ENCODE measurements at places on chromosomes 4 and X.

DNA sequence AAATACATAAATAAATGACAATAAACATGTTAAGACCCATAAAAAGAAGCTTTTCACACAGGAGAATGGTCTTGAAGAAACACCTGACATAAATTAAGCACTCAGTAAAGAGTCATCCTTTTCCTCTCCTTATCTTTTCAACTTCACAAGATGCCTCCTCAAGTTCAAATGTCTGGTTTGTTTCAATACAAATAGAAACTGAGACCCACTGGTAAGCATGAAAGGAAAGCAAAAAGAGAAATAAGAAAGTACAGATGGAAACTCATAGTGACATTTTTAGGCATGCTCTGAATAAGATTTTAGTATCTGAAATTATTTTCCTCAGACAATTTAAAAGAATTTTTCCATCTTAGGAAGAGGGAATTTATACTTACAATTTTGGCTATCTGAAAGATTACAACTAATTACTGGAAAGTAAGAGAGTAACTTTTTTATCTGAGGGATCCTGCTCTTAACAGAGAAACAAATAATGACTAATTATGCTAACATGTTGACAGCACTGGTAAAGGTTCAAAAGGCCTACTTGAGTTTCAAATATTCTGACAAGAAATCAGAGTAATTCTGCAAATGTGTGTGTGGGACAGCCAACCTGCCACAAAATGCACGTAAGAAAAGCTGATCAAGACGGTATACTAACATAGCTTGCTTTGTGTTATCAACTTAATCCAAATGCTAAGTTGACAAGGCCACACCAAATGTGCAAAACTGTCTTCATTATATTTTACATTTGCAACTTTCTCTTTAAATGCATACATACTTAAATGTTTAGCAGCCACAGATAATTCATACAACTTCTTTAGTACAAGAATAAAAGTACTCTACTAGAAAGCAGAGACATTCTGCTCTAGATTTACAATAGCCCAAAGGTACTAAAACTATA, 113.0 kb downstream of the IQCM start:
- no peak for DNase-seq

DNA sequence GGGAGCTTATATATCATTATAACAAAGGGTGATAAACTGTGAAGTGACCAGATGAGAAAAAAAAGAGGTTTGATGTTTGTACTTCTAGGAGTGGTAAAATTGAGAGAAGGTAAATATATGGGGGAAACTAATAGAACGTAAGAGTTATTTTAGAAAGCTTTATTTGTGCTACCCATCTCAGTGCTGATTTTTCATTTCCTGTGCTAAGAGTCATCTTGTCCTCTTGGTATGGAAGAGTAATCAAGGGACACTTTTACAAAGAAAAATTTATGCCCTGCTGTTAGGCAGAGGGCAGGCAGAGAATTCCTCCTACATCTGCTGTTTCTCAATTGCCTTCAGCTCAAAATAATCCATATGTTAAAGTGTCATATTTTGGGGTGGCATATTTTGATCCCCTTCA, 49.6 kb upstream of the BMP2K start:
- no peak for DNase-seq

GRCh38 chrX:113929004-113929403, 654.9 kb upstream of the HTR2C start:
- DNase-seq, result no peak

GRCh38 chr4:110130576-110131358, 67.6 kb downstream of the ELOVL6 start:
- no peak for DNase-seq

DNA sequence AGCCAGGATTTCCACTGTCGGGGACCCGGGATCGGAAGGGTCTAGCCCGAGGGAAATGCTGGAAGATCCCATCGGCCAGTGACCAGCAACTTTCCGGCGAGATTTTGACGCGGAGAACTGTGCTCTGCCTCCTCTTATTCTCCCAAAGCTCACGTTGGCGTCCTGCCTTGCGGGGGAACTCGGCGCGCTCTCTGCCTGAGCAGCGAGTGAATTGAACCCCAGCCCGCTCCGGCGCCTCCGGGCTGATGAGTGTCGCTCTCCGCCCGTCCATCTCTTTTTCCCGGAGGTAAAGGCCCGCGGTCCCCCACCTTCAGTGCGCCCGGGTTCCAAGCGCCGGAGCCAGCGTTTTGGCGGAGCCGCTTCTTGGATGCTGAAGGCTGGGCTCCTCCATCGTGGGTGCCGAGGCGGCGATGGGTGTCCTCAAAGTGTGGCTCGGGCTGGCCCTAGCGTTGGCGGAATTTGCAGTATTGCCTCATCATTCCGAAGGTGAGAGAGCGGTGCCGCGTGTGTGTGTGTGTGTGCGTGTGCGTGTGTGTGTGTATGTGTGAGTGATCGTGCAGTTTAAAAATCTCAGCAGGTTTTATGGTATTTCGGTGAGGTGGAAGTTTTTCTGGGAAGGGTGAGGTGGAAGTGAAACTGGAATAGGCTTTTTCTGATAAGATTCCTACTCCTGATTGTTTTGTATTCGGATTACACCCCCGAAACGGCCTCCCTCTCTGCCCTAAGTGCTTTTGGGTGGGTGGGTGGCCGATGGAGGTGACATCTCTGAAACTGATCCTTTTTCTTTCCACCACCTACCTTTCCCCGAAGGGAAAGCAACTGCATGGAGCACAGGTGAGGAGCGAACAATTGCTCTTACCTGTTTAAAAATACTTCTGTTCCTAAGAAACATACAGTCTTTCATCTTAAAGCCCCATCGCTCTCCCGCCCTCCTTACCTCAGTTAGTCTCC, 752 bp downstream of the FRAS1 start:
- peak; percentile 9 for DNase-seq

GRCh38 chr4:162791226-162791625, 375.5 kb downstream of the NAF1 start:
- no peak for DNase-seq

GRCh38 chr4:72629540-72629939, 60.5 kb upstream of the ADAMTS3 start:
- no peak for DNase-seq

GRCh38 chr4:101169044-101170014, 178.0 kb downstream of the PPP3CA start:
- DNase-seq, result peak; percentile 66

DNA sequence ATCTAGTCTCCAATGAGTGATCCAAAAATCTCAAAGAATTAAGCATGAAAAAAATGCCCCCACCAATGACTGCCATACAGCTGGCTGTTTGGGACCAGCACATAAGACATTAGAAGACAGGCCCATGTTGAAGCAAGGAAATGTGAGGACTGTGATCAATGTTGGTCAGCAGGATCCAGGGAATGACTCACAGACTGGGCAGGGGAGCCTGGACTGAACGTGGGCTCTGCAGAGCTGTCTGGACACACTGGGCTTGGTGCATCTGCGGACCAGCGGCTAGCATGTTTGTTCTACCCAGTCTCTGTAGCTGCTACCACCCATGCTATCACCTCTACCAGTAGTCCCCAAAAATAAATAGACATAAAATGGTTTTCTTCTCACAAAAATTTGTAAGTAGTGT, 108.6 kb downstream of the PALLD start:
- DNase-seq, result no peak

GRCh38 chr4:139898293-139898692, 232.7 kb downstream of the MGST2 start:
- DNase-seq, result no peak

DNA sequence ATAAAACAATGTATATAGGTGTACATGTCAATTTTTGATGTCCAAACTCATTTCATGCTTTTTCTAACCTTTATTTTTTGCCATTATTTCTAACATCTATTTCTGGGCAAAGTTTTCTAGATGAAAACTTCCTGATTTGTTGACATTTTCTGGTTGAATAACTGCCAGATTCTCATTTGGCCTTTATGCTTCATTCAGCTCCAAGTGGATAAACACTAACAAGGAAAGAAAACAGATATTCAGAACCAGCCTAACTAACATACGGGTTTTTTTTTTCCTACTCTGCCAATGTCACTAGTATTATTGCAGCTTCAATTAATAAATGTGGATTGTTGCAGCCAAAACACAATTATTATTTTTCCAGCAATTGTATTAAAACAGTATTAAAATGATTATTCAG, 50.9 kb upstream of the RAP1GDS1 start:
- no peak for DNase-seq

GRCh38 chr4:93030670-93031069, 726.9 kb downstream of the GRID2 start:
- no peak for DNase-seq
